ENCODE measurements at places on chromosomes 7 and 10.
A peak's percentile ranks its signal among the peaks of the same experiment; 100 is the strongest.

DNA sequence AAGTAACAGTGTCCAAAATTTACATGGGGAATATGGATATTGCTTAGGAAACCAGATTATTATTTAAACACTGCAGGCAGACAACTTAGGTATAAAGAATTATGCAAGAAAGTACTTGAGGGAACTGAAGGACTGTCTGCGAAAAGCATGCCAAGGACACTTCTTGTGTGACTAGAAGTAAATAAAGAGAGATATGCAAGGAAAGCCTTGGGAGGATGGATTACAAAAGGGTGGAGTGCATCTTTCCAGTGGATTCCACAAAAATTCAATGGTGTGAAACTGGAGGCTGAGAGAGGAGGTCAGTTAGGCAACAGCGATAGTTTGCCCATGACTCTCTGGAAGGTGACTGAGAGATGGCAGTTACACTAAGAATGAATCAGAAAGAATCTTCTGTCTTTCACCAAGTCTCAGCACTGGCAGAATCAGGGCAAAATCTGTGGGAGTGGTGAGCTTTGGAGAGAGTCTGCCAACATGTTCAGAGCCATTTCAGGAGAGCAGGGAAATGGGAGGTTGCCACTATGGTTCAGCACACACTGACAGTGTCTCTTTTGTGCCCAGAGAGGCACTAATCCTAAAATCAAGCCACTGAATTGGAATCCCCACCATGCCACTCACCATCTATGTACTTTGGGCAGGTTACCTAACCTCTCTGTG, 331.6 kb downstream of the BMPER start:
- no peak for DNase-seq

- DNase-seq = no peak
Observed at GRCh38 chr7:158706273-158706704, 1.7 kb upstream of the NCAPG2 start.

- no peak for DNase-seq
Observed at GRCh38 chr10:69290993-69291392, 12.7 kb downstream of the HK1 start.

GRCh38 chr10:13117841-13118783, 18.1 kb downstream of the OPTN start:
- DNase-seq = no peak

DNA sequence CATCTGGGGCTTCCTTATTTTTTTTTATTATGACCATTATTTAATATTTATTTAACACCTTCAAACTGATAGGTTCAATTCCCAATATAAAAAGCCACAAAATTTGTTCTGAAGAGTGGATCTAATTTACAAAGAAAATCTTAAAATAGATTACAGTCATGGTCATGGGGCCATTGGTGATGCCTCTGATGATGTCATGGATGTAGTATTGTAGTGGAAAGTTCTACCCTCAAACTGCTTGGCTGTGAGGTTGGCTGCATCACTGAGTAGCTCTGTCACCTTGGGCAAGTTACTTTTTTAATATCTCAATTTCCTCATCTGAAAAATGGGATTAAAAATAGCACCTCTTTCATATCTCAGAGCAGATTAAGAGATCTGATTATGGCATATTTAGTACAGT, 128.5 kb downstream of the DKK1 start:
- no peak for DNase-seq

GRCh38 chr7:40996233-40996677, 706.6 kb downstream of the INHBA start:
- no peak for DNase-seq

- DNase-seq = no peak
Observed at GRCh38 chr10:60429084-60429849, 39.6 kb upstream of the ANK3 start.

- DNase-seq = peak; percentile 16
Observed at GRCh38 chr10:32377458-32378259, 30.7 kb upstream of the EPC1 start.

GRCh38 chr7:5086256-5086655, 40.6 kb downstream of the RBAK start:
- DNase-seq = no peak

- DNase-seq = no peak
Observed at GRCh38 chr10:123136221-123136805, 543 bp downstream of the HMX3 start.

GRCh38 chr10:115974351-115974750, 298.7 kb downstream of the GFRA1 start:
- no peak for DNase-seq

DNA sequence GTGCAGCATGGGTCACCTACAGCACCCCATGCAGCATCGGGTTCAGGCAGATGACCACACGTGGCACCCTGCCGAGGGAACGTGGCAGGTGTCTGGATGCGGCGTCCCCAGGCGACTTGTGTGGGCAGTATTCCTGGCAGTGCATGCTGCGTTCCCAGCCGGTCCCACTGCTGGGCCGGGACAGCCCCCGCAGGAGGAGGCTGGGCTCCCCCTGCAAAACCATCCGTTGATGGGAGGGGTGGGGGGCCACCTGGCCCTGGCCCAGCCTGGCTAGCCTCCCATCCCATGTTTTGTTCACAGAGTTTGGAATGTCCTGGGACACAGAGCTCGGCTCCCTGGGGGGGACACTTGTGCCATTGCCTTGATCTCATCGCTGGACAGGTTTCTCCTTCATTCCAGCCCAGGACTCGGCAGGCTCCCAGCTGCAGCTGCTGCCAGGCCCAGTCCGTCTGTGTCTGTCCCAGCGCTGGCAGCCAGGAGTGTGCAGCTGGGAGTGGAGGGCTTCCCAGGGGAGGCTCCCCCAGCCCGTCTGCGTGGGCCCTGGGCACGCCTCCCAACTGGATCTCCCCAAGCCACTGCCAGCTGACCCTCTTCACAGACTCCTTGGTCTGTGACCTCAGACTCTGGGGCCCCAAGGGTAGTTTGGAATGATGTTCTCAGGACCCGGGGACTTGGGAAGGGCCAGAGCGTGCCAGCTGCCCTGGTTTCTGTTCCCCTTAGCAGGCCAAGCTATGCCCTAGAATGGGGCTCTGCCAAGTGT, 32.6 kb downstream of the TMEM270 start:
- DNase-seq = no peak

DNA sequence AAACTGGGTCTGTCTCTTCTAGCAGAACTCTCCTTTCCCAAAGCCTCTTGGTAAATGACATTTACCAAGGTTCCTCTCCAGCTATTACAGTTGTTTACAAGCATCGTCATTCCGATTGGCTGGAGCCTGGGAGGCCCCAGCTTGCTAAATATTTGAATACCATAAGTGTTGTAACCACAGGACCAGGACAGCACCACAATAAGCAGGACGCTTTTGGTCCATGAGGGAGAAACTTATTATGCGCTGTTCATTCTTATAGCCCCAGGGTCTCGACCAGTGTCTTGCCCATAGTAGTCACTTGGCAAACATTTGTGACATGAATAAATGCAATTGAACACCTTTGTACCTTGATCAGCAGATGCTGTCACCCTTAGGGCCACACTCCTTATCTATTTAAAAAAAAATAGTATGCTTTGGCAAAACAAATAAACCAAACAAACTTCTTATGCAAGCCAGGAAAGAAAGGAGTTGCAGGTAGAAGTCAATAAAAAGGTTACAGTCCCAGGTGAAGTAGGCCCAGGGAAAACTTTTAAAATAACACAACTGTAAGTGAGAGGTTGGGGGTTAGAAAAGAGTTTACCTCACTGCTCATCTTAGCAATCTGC, 32.8 kb downstream of the NRAP start:
- DNase-seq = no peak

DNA sequence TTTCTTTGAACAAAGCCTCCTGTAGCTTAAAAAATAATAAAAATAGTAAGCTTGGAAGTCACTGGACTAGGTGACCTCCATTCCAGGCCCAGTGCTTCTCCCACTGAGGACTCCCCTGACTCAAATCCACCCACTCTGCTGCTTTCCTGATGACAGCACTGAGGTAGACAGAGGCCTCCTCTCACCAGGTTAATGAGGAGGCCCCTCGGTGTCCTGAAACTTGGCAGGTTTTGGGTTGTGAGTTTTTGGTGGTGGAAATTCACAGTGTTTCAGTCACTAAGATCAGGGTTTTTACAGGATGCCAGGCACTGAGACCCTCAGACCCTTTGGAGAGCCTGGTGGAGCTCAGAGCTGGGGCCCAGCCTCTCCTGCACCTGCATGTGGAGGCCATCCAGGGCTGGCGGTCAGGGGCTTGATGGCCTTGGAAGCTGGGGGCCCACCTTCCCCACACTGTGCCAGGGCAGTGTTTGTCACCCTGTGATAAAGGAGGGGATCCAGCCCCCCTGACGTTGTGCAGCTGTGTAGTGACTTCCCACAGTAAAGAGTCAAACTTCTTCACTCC, 19.1 kb downstream of the TSPAN14 start:
- no peak for DNase-seq

DNA sequence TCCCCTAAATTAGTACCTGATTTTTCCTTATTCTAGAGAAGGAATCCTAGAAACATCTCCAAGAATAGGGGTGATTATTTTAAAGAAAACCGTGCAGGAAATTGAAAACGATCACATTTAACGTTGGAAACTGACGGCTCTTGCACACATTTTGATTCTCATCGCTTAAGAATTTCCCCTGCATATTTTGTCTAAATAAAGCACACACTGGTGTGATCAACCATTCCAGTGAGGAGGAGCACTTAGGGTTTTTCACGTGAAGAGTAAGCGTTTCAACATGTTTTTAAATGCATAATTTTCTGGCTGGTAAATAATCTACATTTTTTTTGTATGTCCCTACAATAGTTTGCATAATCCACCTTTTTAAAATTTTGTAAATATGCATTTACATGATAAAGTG, 229.7 kb upstream of the PFKP start:
- no peak for DNase-seq

DNA sequence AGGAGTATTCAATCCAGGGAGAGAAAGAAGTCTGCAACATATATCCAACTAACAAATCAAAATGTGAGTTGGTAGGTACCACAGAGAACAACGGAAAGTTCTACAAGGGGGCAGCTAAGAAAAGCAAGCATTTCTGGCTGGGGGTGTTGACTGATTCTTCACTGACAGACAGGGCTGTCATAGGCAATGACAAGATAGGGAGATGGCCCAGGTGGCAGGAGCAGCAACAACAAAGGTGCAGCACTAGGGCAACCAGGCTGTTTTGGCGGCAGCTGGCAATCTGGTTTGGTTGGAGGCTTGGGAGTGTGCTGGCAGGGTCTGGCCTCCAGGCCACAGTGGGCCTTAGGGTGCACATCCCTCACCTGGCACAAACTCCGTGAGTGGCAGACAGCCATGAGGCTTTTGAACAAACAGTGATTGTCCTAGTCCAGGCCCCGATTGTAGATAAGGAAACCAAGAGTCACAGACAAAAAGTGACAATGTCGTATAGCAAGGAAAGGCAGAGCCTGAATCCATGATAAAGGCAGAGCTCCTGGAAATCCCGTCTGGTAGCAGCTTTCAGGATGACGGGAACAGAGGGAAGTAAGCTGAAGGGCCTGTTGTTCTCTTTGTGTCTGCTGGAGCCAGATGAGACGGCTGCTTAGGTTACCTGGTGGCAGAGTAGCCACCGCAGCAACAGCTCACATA, 28.4 kb downstream of the DPCD start:
- DNase-seq = no peak

GRCh38 chr7:99112979-99113378, 30.9 kb downstream of the SMURF1 start:
- DNase-seq = no peak

- DNase-seq = no peak
Observed at GRCh38 chr10:108204528-108205305, 1040.2 kb upstream of the SORCS1 start.

GRCh38 chr7:92053312-92053711, 81.0 kb downstream of the CYP51A1 start:
- no peak for DNase-seq

DNA sequence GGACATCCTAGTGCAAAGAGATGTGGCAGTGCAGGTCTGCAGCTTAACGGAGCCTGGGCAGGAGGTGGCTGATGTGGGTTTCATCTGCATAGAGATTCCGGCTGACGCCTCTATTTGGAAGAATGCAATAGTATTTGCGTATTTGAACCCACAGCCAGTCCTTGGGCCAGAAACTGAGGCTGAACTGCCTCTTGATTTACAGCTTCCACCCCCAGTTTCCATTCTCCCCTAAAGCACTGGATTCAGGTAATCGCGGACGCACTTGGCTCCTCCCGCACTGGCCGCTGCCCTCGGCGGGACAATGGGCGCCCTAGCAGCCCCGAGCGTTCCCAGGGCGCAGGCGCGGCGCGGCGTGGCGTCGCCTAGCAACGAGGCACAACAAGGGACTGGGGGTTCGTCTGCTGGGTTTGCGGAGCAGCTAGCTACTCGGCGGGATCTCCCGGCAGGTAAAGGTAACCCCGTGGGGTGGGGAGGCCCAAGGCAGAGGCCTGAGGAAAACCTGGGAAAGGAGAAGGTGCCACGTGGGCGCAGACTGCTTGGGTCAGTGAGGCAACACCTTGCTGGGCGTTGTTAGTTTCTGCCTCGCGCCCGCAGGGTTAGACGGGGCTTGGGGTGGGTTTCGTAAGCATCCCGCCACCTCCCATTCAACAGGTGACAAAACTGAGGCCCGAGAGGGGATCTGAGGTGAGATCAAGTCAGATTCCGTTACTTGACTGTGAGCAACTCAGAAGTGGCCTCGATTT, at the start of gene ARMC3:
TSS of gene ARMC3 (plus strand) at position 393 of the 743 bp plus-strand sequence. CDS start 3,944 bp downstream, outside the sequence.
- DNase-seq = peak; percentile 91

GRCh38 chr7:74619235-74619860, 38.2 kb upstream of the GTF2I start:
- DNase-seq = no peak

- no peak for DNase-seq
Observed at GRCh38 chr7:30474485-30474884, 4.1 kb downstream of the NOD1 start.

DNA sequence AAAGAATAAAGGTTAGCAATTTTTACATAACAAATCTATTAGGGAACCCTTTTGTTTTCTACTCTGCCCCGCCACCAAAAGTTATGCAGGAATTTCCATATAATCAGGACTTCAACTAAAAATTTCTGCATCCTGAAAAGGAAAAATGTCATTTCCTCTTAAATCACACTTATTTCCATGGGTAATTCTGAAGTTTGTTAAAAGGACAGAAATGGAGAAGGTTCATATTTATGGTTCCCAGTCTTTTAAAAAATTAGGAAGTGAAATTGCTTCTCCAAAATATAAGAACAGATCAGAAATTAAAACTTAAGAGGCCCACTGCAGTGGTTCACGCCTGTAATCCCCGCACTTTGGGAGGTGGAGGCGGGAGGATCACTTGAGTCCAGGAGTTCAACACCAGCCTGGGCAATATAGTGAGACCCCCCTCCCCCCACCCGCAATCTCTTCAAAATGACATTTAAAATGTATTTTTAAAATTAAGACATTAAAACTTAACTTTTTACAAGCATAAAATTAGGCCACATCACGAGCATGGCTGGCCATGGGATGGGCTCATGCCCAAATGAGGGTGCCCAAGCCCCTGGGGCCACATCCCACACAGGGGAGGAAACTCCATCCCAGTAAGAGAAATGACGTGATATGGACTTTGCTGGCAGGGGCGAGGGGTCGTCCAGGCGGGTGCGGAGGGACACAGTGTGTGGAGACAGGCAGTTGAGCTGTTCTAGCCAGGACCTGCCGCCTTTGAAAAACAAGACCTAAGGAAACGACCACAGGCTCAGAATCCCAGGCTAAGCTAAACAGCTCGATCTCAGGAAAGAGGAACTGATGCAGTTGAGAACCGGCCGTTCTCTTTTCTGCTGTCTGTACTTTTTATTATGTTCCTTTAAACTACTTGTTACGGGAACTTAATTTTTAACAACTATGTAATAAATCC, 51.3 kb upstream of the NFE2L3 start:
- DNase-seq = no peak

GRCh38 chr10:84987039-84987438, 658.6 kb downstream of the CCSER2 start:
- DNase-seq = no peak

GRCh38 chr7:137606061-137606674, 240.6 kb downstream of the DGKI start:
- peak; percentile 23 for DNase-seq

GRCh38 chr7:100863406-100863950, 3.7 kb upstream of the TRIP6 start:
- DNase-seq = no peak
